Suppressor macrophage treated with lipopolysaccharide for 1 hour (primary cell): ENCODE measurements at places on chromosomes 12 and 14.

GRCh38 chr12:68854078-68854468, 46.1 kb downstream of the MDM2 start:
- DNase-seq: no peak

DNA sequence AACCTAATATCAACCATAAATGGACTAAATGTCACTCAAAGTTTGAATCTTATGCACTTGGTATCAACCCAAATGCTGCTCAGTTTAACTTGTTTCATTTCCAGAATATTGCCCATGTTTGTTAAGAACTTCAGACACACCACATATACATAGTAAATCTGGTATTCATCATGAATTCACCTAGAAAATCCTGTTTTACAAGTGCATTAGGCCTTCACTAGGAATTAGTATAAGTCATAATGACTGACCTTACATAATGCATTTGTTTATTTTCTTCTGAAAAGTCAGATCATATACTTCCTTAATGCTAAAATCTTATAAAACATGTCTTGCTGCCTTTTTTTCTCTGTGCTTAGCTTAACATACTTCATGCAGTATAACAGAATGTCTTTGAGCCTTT, 66.1 kb downstream of the ABCD2 start:
- DNase-seq: no peak

DNA sequence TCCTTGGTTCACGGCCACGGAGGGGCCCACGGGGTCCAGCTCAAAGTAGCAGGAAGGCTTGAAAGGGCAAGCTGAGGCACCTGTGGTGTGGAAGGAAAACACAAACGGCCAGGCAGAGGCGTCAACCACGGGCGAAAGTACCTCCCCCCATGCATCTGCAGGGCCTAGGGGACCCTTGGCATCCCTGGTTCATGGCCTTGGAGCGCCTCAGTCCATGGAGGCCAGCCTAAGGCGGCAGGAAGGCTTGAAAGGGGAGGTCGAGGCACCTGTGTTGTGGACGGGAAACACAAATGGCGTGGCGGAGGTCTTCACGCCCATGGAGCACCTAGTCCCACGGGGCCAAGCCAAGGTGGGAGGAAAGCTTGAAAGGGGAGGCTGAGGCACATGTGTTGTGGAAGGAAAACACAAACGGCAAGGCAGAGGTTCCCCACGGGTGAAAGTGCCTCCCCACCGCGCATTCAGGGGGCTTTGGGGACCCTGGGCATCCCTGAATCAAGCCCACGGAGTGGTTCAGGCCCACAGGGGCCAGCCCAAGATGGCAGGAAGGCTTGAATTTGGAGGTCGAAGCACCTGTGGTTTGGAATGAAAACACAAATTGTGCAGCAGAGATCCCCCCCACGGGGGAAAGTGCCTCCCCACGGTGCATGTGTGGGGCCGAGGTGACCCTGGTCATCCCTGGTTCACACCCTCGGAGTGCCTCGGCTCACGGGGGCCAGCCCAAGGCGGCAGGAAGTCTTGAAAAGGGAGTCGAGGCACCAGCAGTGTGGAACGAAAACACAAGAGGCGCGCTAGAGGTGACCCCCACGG, 380.8 kb downstream of the ALG10 start:
- no peak for DNase-seq

DNA sequence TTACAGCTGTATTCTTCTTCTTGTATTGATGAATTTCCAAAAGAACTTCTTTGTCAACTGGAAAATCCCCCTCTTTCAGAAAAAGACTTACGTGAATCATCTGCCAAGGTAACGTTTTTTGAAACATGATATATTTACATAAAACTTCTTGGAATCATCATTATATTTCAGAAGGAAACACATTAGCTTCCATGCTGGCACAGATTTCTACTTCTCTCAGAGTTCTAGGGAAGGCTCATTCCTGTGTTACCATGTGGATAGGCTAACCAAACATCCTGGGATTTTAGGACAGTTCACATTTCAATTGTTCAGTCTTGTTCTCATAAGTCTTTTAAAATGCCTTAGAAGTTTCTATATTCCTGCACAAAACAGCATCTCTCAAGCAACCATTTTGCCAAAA, 120.3 kb upstream of the NEDD1 start:
- no peak for DNase-seq

DNA sequence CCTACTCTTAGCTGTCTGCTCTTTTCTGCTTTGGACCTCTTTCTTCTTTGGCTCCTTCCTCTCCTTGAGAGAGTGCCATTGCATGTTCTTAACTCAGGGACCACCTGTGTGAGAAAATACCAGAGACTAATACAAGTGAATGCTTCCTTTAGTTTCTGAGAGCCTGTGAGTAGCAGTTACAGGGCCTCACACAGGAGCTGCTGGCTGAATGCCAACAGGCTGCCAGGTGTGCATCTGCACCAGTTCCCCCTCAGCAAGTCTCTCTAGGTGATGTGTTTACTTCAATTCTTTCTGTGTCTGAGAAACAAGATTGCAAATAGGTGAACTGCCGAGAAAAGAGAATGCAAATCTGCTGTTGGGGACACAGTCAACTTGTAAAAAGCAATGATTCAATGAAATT, 108.2 kb downstream of the STXBP6 start:
- DNase-seq: no peak

DNA sequence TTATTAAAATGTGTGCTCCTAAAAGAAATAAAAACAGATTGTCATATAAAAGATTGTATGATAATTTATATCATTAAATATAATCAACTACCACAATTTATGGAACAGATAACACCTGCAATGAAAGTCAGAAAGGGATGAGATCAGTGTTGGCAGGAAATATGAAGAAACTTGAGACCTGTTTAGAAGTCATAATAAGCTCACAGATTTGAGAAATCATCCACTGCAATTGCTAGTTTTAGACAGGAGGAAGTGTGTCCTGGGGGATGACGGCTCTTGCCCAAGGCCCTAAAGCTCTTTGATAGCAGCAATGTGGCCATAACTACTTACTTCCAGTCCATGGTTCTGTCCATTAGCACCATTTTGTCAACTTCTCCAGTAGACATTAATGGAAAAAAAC, 122.8 kb upstream of the SOX5 start:
- DNase-seq: no peak

- DNase-seq: no peak
Measured at GRCh38 chr12:74370608-74371216, 166.9 kb upstream of the ATXN7L3B start.

- no peak for DNase-seq
Measured at GRCh38 chr12:6478416-6478815, 7.9 kb upstream of the VAMP1 start.

GRCh38 chr12:120668868-120669840, 17.8 kb upstream of the MLEC start:
- DNase-seq: no peak

DNA sequence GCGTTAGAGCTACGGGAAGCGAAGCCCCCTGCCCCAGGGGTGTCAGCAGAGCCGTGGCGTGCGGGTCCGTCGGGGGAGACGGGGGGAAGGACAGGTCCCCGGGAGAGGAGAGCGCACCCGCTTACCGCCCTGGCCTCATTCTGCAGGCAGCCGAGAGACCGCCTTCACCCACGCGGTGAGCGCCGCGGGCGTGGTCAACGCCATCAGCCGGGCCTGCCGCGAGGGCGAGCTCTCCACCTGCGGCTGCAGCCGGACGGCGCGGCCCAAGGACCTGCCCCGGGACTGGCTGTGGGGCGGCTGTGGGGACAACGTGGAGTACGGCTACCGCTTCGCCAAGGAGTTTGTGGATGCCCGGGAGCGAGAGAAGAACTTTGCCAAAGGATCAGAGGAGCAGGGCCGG, 10.5 kb downstream of the WNT5B start:
- DNase-seq: no peak

GRCh38 chr14:33343016-33343415, 404.3 kb downstream of the NPAS3 start:
- DNase-seq: no peak

GRCh38 chr12:12022306-12022936, 48.3 kb upstream of the BCL2L14 start:
- DNase-seq: peak; percentile 81

- no peak for DNase-seq
Measured at GRCh38 chr14:104350463-104351185, 212.2 kb downstream of the KIF26A start.

GRCh38 chr14:67417633-67418032, 5.7 kb upstream of the PLEK2 start:
- no peak for DNase-seq
